ENCODE measurements at places on chromosomes 6 and 20. TPM values are rescaled to one million over a fixed set of nuclear protein-coding genes. Genes with fewer than 3 reads are reported as not detected.
A peak's percentile ranks its signal among the peaks of the same experiment; 100 is the strongest.

Gene TRIM40
- not detected for total RNA-seq

GRCh38 chr20:23086056-23086566 lies at the start of gene CD93:
Gene CD93, minus strand, starts transcription at chr20:23086324. Its CDS starts 132 bp downstream, at chr20:23086192.
- DNase-seq: peak; percentile 57

- no peak for DNase-seq
These were observed 64.2 kb upstream of the AKIRIN2 start for GRCh38 chr6:87766211-87766610.

Gene CYP24A1
- total RNA-seq: not detected

DNA sequence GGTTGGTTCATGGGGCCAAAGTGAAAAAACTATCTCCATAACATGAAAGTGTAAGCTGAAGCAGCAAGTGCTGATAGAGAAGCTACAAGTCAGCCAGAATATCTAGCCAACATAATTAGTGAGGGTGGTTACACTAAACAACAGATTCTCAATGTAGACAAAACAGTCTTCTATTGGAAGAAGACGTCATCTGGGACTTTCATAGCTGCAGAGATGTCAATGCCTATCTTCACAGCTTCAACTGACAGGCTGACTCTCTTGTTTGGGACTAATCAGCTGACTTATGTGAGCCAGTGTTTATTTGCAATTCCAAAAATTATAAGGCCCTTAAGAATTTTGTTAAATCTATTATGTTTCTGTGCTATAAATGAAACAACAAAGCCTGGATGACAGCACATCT lies 63.2 kb downstream of the GMDS start:
- no peak for DNase-seq

DNA sequence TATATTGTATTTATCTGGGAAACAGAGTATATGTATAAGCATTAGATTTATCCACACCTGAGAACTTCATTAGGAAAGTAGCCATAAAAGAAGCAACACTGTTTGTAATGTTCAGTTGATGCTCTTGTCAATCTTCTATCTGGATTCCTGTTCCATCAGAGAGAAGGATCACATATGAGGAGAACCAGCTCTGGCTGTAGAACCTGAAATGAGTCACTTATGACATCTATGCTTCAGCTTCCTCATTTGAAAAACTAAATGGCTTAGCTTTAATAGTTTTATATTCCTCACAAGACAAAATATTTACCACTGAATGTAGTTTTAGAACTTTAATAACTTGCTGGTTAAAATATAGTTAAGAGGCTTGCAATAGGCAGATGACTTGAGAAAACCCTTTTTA lies 144.7 kb downstream of the TASP1 start:
- DNase-seq: no peak

DNA sequence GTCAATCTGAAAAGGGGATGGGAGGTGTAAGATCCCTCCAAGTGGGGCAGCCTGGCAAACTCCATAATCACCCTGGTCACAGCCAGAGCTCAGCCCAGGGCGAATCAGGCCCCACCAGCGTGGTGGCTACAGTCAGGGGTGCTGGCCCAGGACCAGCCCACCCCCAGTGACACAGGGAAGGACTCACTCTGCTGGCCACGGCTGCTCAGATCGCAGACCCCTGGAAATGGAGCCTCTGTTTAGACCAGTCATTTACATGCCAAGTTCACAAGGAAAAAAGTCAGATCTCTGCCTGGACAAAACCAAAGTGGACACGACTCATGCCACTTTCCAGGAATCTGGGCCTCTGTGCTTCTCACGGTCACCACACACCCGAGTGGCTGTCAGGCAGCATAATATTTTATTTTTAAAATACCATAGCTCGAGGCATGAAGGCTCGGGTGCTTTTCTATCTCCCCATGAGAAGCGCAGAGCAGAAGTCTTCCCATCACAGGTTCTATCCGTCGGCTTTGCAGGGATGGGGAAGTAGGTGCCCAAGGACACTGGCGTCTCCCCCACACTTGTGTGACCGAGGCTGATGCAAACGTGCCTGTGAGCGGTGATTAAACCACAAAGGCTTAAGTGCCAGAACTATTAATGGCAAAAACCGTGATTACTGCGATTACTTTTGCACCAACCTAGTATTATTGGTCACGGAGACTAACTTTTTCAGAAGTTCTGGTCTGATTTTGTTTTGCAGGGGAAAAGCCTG lies 13.0 kb downstream of the PXDC1 start:
- no peak for DNase-seq

DNA sequence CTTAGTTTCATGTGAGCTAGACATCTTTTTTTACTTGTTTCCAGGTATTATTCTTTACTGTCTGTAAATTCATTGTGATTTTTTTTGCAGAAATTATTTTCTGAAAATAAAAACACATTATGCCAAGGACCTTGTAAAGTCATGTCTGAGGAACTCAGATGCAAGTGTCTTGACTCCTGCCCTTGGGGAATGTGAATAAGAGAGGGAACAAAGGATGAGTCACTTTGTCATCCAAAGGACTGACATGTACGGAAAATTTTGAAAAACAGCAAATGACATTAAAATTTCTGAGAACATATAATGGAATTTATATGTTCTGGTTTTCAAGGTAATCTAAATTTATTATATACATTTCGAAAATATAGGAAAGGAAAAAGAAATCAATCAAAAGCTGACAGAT lies 660.4 kb downstream of the CD109 start:
- DNase-seq: no peak

Gene GPLD1
- 0.20 TPM for total RNA-seq

GRCh38 chr6:44138717-44139350 lies 11.5 kb downstream of the TMEM63B start:
- no peak for DNase-seq
